ENCODE measurements at places on chromosomes 6 and 20.

DNA sequence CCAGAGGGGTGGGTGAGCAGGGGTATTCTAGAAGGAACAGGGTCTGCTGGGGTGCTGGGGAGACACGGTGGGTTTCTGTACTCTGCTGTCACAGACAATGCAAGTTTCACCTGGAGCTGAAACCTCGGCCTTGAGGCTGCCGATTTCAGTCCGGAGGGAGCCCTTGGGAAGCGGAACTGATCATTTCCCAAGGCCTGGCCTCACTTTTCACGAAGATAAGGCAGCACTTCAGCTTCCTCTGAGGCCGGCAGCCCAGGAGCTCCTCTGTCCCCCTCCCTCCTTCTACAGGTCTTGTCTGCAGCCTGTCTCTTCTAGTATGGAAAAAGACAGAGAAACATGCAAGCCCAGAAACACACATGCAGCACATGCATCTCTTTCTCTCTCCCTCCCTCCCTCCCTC, 242.1 kb downstream of the CDC5L start:
- no peak for DNase-seq

- DNase-seq: peak; percentile 14
These were observed 38.1 kb upstream of the HLA-E start for GRCh38 chr6:30450909-30451841.

- no peak for DNase-seq
These were observed 29.9 kb upstream of the SAMD3 start for GRCh38 chr6:130252527-130253237.

GRCh38 chr6:2859185-2859700, 17.6 kb upstream of the SERPINB1 start:
- no peak for DNase-seq

DNA sequence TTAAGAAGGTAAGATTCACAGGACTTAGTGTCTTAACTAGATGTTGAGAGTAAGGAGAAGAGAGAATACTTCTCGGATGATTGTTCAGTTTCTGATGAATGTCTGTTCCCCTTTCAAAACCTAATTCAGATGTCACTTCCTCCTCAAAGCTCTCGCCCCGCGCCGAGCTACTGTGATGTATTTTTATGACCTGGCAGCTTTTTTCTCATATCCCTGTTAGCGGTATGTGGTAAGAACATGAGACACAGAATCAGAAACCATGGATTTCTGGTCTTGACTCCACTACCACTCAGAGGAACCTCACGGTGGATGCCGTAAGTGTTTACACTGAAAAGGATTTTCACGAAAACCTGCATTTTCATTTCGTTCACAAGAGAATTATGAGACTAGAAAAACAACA, 48.4 kb downstream of the CEP43 start:
- DNase-seq: no peak

DNA sequence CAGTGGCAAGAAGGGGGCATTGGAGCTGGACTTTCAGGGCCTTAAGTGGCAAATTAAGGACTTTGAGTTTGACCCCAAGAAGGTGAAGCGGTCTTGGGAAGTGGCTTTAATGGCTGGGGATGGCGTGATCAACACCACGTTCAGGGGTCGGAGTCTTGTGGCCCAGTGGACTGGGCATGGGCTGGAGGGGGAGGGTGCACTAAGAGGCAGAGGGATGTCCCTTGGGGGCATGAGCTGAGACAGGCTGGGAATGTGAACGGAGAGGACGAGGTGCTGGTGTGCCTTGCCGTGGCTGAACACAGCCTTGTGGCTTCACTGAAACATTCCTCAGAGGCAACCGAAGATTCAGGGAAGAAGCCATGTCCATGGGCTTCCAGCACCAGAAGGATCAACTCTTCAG, 227.0 kb downstream of the SYNDIG1 start:
- DNase-seq: no peak

GRCh38 chr6:89035252-89036101, 45.1 kb upstream of the PNRC1 start:
- peak; percentile 89 for DNase-seq

- DNase-seq: no peak
These were observed 28.4 kb downstream of the LYRM2 start for GRCh38 chr6:89610149-89610642.

- DNase-seq: no peak
These were observed 1.5 kb upstream of the STX16 start for GRCh38 chr20:58649288-58650180.

- DNase-seq: no peak
These were observed 92.4 kb downstream of the PSMG4 start for GRCh38 chr6:3351105-3351676.

DNA sequence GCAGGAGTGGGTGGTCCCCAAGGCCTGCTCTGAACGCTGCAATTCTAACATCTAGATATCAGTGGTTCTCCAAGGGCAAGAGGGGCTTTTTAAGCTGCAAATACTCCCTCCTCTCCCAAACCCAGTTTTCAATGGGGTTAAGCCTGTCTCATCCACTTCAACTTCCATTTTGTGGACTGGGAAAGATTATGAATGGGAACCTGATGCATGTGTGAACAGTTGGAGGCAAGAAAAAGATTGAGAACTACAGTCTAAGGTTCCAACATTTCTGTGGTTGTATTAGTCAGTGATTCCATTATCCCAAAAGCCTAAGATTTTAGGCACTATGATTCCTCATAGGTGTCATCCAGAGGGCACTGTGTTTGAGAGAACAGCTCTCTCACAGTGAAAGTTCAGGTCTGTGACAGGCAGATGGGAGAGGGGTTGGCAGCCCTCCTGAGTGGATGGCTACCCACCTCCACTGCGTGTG, 53.7 kb downstream of the HNF4A start:
- peak; percentile 61 for DNase-seq

DNA sequence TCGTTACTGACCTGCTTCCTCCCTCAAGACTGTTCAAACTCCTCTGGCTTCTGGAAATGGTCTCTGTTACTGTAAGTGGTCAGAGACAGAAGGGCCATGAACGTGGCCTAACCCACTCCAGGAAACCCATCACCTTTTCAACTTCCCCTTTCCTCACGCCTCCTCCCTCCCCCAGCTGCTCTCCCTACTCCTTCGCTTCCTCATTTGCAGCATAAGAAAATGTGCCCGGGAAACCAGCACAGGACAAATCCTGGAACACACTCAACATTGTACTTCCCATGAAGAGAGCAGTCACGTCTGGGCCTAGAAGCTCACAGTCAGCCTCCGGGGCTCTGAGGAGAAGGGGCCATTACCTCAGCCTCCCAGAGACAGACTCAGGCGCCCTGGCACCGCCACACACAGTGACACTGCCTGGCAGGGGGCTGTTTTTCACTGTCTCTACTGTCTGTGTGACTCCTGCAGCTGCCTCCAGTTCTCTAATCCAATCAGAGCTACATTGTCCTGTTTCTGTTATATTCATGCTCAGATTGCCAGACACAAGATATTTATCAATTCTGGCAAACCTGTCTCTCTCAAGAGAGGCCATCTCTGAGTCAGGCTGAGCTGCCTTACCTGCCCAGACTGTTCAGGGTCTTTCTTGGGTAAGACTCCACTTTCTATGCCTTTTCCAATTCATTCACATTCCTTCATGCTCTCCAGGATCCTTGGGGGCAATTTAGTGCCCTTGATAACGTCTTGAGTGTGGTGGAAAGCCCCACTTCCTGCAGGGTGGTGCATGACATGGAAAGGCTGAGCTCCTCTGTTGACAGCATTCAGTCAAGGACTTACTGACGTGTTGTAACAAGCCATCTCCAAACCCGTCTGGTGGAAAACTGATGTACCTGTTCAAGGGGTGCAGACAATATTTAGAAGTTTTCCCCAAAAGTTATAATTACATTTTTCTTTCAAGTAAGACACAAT, 242.2 kb downstream of the HIVEP2 start:
- no peak for DNase-seq

DNA sequence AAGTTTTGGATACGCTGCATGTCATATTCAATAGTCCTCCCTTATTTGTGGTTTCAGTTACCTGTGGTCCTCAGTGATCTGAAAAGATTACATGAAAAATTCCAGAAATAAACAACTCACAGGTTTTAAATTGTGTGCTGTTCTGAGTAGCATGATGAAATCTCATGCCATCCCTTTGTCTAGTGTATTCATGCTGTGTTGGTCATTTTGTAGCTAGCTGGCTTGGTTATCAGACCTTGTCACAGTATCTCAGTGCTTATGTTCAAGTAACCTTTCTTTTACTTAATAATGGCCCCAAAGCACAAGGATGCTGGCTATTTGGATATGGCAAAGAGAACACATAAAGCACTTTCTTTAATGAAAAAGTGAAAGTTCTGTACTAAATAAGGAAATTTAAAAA, 78.3 kb downstream of the FUT9 start:
- no peak for DNase-seq

- DNase-seq: no peak
These were observed 60.0 kb downstream of the TRIM27 start for GRCh38 chr6:28863604-28864325.

- no peak for DNase-seq
These were observed 140.2 kb upstream of the RPS6KA2 start for GRCh38 chr6:166767230-166767629.

GRCh38 chr20:11814267-11814666, 103.4 kb upstream of the BTBD3 start:
- DNase-seq: peak; percentile 61

DNA sequence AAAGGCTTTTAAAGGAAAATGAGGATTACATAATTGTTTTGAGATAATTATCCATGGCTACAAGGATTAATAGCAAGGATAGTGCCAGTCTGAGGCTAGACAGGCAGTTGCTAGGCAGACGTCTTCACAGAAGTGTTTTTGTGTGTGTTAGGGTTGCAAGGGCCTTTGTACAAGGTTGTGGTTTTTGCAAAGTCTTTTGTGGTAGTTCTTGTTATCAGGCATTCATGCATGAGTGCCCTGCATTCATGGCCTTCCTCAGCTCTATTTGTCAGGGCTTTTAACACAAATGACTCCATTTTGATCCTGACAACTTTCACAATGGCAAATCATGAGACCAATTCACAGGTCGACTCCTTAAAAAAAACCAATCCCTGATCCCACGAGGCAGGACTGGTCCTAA, 68.1 kb upstream of the TXNDC5 start:
- DNase-seq: no peak

DNA sequence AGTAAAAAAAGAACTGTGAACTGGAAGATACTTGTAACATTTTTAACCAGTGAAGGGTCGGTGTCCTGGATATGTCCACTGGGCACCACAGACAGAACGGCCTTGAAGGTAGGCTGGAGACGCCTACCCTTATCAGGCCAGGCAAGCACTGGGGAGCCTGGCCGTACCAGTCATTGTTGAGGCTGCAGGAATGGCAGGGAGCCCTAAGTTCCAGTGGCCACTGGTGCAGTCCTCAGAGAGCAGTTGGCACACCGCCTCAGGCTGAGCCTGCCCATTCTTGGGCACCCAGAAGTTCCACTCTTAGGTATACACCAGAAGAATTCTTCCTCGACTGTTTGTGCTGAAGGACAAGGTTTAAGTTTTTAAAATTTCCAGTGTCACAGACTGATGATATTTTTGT, 20.5 kb downstream of the DNAJC5 start:
- no peak for DNase-seq

DNA sequence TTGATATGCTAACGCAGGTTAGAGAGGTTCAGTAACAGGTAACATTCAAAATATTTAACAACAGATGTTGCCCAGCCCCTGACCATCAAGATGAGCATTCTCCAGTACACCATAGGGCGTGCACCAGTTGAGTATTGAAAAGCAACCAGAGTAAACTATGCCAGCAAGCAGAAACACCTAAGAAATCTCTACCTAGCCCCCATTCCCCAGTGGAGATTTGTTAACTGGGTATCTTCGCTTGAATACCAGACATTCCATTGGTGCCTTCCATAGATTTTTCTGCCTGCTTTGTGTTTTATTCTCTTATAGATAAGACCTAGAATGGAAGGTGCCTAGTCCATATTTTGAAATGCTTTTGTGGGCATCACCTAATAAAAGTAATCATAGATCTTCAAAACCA, 623.9 kb downstream of the KIF16B start:
- no peak for DNase-seq

DNA sequence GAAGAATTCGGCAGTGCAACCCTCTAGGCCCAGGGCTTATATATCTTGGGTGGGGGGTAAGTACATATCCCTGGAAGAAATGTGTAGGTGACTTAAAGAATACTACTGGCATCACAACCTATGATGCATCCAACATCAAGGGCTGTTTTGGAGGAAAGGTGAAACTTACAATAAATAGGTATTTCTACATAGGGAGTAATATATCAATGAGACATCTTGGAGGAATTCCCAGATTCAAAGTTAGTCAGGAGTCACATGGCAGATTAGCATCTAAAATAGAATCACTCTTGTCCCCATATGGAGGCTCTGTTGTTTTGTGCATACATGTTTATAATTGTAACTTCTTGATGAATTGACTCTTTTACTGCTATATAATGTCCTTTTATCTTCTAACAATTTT, 375.5 kb downstream of the PAX1 start:
- no peak for DNase-seq

Measured in AG04449 (cell line).